ENCODE measurements at places on chromosomes 3 and 15. TPM values are rescaled to one million over a fixed set of nuclear protein-coding genes. Genes with fewer than 3 reads are reported as not detected.
A peak's percentile ranks its signal among the peaks of the same experiment; 100 is the strongest.

DNA sequence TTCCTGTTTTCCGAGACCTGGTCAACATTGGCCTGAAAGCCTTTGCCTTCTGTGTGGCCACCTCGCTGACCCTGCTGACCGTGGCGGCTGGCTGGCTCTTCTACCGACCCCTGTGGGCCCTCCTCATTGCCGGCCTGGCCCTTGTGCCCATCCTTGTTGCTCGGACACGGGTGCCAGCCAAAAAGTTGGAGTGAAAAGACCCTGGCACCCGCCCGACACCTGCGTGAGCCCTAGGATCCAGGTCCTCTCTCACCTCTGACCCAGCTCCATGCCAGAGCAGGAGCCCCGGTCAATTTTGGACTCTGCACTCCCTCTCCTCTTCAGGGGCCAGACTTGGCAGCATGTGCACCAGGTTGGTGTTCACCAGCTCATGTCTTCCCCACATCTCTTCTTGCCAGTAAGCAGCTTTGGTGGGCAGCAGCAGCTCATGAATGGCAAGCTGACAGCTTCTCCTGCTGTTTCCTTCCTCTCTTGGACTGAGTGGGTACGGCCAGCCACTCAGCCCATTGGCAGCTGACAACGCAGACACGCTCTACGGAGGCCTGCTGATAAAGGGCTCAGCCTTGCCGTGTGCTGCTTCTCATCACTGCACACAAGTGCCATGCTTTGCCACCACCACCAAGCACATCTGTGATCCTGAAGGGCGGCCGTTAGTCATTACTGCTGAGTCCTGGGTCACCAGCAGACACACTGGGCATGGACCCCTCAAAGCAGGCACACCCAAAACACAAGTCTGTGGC lies 16.9 kb downstream of the TMEM43 start:
- DNase-seq = peak; percentile 49

DNA sequence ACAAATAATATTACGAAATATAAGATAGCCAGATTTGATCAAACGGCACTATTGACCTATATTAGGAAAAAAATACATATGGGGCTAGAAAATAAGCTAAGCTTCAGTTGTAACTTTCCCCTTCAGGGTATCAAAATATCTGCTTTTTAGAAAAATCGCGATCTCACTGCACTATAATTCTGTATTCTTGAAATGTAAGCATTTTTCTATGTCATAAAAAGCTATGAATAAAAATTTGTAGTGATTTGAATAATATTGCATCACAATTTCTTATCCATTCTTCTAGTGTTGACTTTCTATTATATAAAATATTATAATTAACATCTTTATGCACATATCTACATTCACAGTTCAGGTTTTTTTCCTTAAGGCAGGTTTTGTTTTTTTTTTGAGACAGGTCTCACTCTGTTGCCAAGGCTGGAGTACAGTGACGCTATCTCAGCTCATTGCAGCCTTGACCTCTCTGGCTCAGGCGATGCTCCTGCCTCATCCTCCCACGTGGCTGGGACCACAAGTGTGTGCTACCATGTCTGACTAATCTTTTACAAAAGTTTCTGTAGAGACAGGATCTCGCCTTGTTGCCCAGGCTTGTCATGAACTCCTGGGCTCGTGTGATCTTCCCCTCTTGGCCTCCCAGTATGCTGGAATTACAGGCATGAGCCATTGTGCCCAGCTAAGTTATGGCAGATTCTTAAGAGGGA lies 21.6 kb downstream of the EMC4 start:
- DNase-seq = no peak

- DNase-seq = no peak
These were observed 38.0 kb upstream of the GBE1 start for GRCh38 chr3:81799403-81799802.

GRCh38 chr3:188979248-188979647 lies 192.5 kb upstream of the TPRG1 start:
- no peak for DNase-seq

DNA sequence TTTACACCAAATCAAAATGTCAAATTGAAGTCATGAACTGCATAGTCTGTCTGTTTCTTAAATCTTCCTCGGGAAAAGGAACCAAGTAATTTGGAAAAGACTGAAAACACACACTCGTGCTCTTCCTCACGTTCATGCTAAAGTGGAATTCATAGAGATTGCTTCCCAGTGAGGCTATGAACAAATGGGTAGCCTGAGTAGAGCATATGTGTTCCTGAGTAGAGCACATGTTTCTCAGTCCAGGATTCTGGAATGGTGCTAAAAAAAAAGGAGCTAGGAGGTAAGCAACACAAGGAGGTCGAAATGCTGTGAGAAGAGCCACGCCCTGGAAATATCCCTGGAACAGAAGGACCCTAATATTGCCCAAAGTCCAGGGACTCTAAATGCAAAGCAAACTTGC lies 494.2 kb upstream of the THBS1 start:
- no peak for DNase-seq

GRCh38 chr3:54963641-54964040 lies 35.8 kb upstream of the LRTM1 start:
- DNase-seq = no peak

- no peak for DNase-seq
These were observed 74.3 kb downstream of the GHSR start for GRCh38 chr3:172373912-172374311.

GRCh38 chr3:25426408-25426807 lies 1.7 kb upstream of the RARB start:
- DNase-seq = no peak

DNA sequence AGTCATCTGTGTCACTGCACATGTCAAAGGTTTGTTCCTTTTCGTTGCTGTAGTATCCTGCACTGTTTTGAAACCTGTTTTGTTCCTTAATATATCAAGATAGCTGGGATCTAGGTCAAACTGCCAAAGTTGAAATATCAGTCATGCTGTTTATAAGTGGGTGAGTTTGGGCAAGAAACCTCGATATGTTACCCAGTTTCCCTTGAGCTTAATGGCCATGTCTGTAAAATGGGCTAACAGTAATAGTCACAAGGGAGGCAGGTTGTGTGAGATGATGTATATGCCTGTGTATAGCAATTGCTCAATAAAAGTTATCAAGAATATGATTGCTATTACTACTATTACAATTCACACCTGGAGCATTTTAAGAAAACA lies 57.1 kb downstream of the BHLHE40 start:
- no peak for DNase-seq

- peak; percentile 58 for DNase-seq
These were observed 80.8 kb downstream of the SMAD3 start for GRCh38 chr15:67146234-67146633.

DNA sequence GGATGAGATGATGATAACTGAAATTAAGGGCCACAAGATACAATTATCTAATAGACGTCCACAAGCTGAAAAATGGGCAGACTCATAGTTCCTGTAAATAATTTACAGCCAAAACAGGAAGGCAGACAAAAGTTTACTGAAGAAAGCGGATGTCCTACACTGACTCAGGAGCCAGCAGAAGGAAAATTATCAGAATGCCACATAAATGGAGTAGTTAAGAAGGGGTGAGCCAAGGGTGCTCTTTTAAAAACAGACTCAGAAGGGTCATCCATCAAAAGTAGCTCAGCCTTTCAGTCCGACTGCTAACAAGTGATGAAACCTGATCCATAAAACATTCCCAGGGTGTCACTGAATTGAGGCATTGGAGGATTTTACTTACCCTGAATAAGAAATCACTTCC lies 39.8 kb downstream of the TUSC7 start:
- DNase-seq = no peak

DNA sequence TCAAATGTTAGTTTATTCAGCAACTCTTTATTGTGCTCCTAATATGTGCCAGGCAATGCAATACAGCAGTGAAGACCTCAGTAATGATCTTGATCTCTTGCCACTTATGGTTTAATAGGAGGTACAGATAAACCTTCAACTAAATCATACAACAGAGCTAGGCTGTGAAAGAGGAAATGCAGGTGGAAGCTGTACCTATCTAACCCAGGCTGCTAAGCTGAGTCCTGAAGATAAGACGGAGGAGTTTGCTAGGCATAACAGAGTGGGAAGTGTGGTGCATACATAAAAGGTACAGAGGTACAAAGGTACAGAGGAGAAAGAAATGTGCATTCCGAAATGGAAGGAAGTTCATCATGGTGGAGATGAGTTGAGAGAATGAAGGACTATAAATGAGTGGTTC lies 35.0 kb downstream of the KBTBD8 start:
- no peak for DNase-seq

GRCh38 chr3:49841126-49841696 lies 15.2 kb downstream of the TRAIP start:
- DNase-seq = no peak

Gene COL6A6
- 2.1 TPM for total RNA-seq

Gene OR5K2
- total RNA-seq = not detected

Gene CPLX3
- 1.2 TPM for total RNA-seq

Gene ZNF385D
- 2.3 TPM for total RNA-seq

Gene EIF3J
- 83.5 TPM for total RNA-seq

Gene SYNPR
- 0.93 TPM for total RNA-seq

Gene CHRFAM7A
- 2.4 TPM for total RNA-seq

Gene CCNL1
- 19.2 TPM for total RNA-seq

Gene TGM5
- not detected for total RNA-seq

Gene EPHA6
- 0.19 TPM for total RNA-seq

Measured in left ventricle myocardium inferior (tissue), 1 donor.